GM23338 (cell line): ENCODE measurements at places on chromosomes 12 and 14. TPM values are rescaled to one million over a fixed set of nuclear protein-coding genes. Genes with fewer than 3 reads are reported as not detected.

DNA sequence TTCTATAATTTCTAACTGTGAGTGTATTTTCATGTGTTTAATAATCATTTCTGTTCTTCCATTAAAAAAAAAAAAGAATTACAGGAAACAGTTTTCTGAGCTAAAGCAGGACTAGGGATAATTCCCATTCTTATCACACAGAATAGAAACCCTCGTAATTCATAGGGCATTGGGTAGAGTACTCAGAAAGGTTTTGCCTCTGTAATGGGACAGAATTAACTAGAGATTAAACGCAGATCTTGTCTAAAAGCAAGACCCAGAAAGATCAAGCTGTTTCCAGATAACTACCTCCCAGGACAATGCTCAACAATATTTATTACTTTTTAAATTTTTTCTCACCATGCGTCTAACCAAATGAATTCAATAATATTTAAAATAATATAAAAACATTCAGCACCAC, 10.2 kb downstream of the GSKIP start:
- H3K4me1 ChIP-seq = peaks cover 17% of the 10 kb centered on the region; the same call in 1 of the 2 replicates
- no peaks in the 10 kb centered on the region for H3K36me3 ChIP-seq
- no peak for DNase-seq
- H3K4me3 ChIP-seq = no peak overlapping the region

DPF3 gene
- total RNA-seq = 1.0 TPM in 1 of 2 replicates, not detected in the other

TMEM132D gene
- total RNA-seq = 4.7 and 5.3 TPM in 2 replicates

IAPP gene
- total RNA-seq = not detected in 2 replicates

PMCH gene
- not detected in 2 replicates for total RNA-seq

GRCh38 chr14:67539116-67539515, 6.0 kb downstream of the PLEKHH1 start:
- H3K4me1 ChIP-seq = peaks cover 32% of the 10 kb centered on the region
- H3K4me3 ChIP-seq = 0 out of 2 replicates have a peak overlapping the region, but pooled peaks have one; percentile 6
- H3K36me3 ChIP-seq = no peaks in the 10 kb centered on the region
- DNase-seq = peak; percentile 46
- H3K27ac ChIP-seq = no peak overlapping the region

DNA sequence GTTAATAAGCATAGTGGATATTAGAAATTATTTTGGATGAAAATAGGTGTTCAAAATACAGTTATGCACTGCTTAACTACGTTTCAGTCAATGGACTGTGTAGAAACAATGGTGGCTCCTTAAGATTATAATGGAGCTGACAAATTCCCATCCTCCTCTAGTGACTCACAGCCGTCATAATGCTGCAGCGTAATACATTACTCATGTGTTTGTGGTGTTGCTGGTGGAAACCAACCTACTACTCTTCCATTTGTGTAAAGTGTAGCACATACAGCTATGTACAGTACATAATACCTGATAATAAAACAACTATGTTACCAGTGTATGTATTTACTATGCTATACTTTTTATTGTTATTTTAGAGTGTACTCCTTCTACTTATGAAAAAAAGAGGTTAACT, 111.2 kb upstream of the TMCC3 start:
- no peak overlapping the region for H3K4me3 ChIP-seq
- H3K4me1 ChIP-seq = no peaks in the 10 kb centered on the region
- H3K36me3 ChIP-seq = no peaks in the 10 kb centered on the region
- no peaks in the 10 kb centered on the region for H3K27me3 ChIP-seq

SLC35F4 gene
- total RNA-seq = not detected in 2 replicates

GRCh38 chr12:14976658-14977057, 3.8 kb downstream of the PDE6H start:
- H3K36me3 ChIP-seq = no peaks in the 10 kb centered on the region
- no peak overlapping the region for H3K27ac ChIP-seq
- no peaks in the 10 kb centered on the region for H3K4me1 ChIP-seq
- H3K4me3 ChIP-seq = no peak overlapping the region
- H3K27me3 ChIP-seq = no peaks in the 10 kb centered on the region

SLC5A8 gene
- total RNA-seq = 0.10 and 0.35 TPM in 2 replicates

DNA sequence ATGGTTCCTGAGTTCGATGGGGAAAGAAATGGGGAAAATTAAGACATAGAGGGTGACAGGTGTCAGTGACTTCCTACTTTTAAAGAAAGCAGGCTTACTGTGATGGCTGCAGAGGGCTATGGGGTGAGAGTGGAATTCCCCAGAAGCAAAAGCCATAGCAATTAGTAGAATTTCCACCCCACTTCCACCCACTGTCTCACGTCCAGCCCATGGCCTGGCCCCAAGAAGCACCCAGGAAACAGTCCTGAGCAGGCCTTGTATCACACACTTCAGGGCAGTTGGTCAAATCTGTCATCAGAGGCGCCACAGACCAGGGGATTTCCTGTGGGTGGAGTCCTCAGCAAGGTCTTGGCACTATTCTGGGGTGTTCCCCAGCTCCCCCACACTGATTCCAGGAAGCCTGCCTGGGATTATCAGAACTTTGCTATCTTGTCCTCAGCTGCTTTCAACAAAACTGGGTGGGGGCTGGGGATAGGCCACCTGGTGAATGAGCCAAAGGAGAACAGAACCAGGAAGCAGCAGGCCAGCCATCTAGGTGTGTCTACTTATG, 120.1 kb upstream of the CCND2 start:
- no peaks in the 10 kb centered on the region for H3K27me3 ChIP-seq
- no peak for DNase-seq
- no peak overlapping the region for H3K4me3 ChIP-seq
- H3K27ac ChIP-seq = no peak overlapping the region
- H3K4me1 ChIP-seq = peaks cover 27% of the 10 kb centered on the region
